Breast epithelium (tissue), 4 donors: ENCODE measurements at places on chromosomes 4 and X. TPM values are rescaled to one million over a fixed set of nuclear protein-coding genes. Genes with fewer than 3 reads are reported as not detected.

DNA sequence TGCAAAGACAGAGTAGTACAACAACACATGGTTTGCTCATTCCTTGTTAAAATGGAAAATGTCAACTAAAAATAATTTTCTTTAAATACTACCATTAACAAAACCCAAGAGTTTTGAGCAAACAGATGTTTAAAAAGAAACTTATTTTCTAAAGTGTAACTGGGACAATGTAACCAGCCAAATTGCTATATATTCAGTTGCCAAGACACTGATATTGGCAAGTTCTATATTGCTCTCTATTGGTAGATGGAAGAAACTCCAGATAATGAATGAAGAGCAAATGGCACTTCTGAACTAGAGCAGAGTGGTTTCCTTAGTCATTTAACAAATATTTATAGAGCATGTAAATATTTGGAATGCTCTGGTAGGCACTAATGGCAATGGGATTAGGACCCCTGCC, 966.2 kb downstream of the RPA4 start:
- no peaks in the 10 kb centered on the region for H3K4me1 ChIP-seq
- H3K27ac ChIP-seq: no peak overlapping the region
- no peaks in the 10 kb centered on the region for H3K27me3 ChIP-seq
- no peak for DNase-seq
- H3K36me3 ChIP-seq: no peaks in the 10 kb centered on the region

DNA sequence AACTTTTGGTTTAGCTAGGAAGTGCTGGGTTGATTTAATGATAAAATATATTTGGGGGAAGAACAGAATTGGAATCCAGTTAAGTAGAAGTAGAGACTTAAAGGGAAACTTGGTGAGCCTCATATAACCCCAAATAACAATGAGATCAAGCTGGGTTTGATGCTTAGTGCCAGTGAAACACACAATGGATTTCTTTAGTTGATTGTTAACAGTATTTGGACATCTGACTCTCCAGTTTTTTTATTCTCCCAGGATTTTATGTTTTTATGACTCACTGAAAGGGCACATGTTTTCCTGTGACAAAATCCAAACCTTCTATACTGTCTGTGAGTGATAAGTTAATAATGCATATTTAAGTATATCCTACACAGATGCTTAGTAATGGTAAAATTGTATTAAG, 2.7 kb upstream of the NEUROG2 start:
- H3K4me3 ChIP-seq: no peak overlapping the region
- H3K27me3 ChIP-seq: peaks cover 98% of the 10 kb centered on the region
- DNase-seq: no peak

- H3K4me3 ChIP-seq: no peak overlapping the region
- peaks cover 27% of the 10 kb centered on the region for H3K27me3 ChIP-seq
- H3K27ac ChIP-seq: peak overlapping the region; percentile 5
- H3K36me3 ChIP-seq: no peaks in the 10 kb centered on the region
- H3K4me1 ChIP-seq: no peaks in the 10 kb centered on the region
- DNase-seq: peak; percentile 62
Measured at GRCh38 chrX:71128915-71129765, 10.7 kb downstream of the MED12 start.

DNA sequence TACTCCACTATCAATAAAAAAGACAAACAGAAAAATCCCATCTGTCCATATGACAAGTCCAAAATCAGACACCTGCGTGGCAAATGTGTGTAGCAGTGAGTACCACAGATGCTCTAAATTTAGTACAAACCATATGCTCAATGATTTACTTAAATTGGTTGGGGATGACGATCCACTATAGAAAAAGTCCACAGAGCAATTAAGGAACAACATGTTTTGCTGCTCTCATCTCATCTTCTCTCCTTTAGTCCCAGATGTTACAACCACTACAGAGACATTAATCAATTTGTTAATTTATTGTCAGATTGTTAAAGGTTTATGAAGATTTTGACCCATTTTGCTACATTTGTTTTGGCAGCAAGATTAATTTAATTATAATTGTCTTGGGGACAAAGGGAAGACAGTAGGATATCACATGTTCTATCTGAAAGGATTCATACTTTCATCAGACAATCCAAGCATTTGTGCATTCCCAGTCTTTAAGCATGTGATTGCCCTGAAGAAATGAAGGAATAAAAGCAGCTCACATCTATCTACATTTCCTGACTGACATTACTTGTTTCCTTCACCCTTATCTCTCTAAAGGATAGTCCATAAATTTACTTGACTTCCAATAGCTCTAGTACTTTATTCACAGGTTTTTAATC, 2268.1 kb downstream of the PCDH7 start:
- no peaks in the 10 kb centered on the region for H3K4me1 ChIP-seq
- DNase-seq: no peak
- no peaks in the 10 kb centered on the region for H3K36me3 ChIP-seq
- H3K4me3 ChIP-seq: no peak overlapping the region
- no peaks in the 10 kb centered on the region for H3K27me3 ChIP-seq

- no peak overlapping the region for H3K4me3 ChIP-seq
- H3K27ac ChIP-seq: no peak overlapping the region
- H3K27me3 ChIP-seq: no peaks in the 10 kb centered on the region
- H3K36me3 ChIP-seq: no peaks in the 10 kb centered on the region
- H3K4me1 ChIP-seq: no peaks in the 10 kb centered on the region
- DNase-seq: no peak
Measured at GRCh38 chrX:46737041-46737440, 21.9 kb downstream of the SLC9A7 start.

- DNase-seq: no peak
- H3K4me1 ChIP-seq: no peaks in the 10 kb centered on the region
- no peak overlapping the region for H3K4me3 ChIP-seq
- no peaks in the 10 kb centered on the region for H3K27me3 ChIP-seq
- H3K36me3 ChIP-seq: no peaks in the 10 kb centered on the region
Measured at GRCh38 chr4:127000846-127001245, 631.9 kb upstream of the INTU start.

- no peak overlapping the region for H3K4me3 ChIP-seq
- no peaks in the 10 kb centered on the region for H3K27me3 ChIP-seq
- DNase-seq: no peak
- no peaks in the 10 kb centered on the region for H3K36me3 ChIP-seq
Measured at GRCh38 chrX:71540801-71541200, 7.9 kb downstream of the OGT start.

Gene HOPX
- 3.8 TPM for total RNA-seq

Gene SCML1
- 14.4 TPM for total RNA-seq

Gene SMARCAD1
- 32.1 TPM for total RNA-seq
